ENCODE measurements at places on chromosomes 7 and 10.
A peak's percentile ranks its signal among the peaks of the same experiment; 100 is the strongest.

DNA sequence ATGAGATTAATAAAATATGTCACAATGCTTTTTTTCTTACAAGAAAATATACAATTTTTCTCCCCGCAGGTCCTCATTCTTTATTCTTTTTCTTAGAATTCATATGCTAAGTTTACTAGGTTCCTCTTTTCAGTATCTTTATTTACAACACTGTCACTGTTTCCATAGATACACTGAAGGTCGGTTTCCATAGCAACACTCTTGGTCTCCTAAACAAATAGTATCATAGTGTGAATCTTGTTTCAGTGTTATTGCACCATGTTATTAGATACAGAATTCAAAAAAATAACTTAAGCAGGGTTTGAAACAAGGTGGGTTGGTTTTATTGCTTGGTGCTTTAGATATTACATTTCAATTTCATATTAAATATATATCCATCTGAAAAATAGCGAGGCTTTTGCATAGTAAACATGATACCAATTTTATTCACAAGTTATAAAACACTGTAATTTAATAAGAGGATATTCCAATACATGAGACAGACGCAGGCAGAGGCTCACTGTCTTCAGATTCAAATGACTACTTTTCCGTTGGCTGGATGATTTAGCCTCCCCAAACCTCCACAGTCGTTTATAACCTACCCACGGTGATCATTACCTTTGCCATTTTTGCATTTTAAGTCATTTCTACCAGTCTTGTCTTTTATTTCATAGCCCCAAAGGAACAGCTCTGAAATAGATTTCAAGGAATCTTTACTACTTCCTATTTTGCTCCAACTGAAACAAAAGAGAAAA is 88.9 kb upstream of the KLF6 start:
- DNase-seq: no peak

- no peak for DNase-seq
Measured at GRCh38 chr10:120507175-120507574, 50.1 kb downstream of the PLPP4 start.

DNA sequence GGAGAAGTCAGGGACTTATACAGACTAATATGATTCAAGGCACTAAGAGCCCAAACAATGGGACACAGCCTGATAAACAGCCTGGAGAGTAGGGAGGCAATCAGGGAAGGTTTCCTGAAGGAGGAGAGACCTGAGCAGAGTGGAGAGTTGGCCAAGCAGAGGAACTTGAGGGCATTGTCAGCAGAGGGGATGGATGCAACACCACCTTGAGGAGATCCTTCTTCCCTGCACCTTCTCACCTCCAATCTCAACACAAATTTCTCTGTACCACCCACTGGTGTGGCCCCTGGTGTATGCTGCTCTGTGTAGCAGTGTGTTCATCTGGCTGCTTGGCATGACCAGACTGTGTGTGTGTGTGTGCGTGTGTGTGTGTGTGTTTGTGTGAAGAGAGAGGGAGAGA is 146.2 kb downstream of the WDR11 start:
- no peak for DNase-seq

- no peak for DNase-seq
Measured at GRCh38 chr10:103058034-103058433, 135.0 kb downstream of the NT5C2 start.

GRCh38 chr10:72883861-72884260 is 9.7 kb upstream of the OIT3 start:
- DNase-seq: no peak

GRCh38 chr7:20798694-20799121 is 12.0 kb upstream of the SP8 start:
- no peak for DNase-seq

DNA sequence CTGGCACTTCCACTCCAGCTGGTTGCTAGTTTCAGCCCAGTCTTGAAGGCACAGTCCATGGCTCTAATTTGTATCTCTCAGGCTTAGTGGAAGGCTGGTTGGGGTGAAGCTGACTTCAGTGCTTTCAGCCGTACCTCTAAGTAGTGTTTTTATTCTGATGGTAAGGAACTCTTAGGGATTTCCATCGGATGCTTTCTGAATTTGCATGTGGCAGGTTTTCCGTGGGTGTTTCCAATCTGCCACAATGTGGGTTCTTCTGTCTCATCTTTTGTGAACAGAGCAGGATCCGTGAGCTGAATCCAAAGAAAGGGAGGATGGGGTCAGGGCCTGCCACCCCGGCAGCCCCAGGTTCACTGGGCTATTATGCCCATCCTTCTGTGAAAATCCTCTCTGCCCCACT is 607.9 kb upstream of the MKI67 start:
- DNase-seq: no peak

GRCh38 chr10:22697800-22698199 is 16.6 kb downstream of the PIP4K2A start:
- DNase-seq: no peak

DNA sequence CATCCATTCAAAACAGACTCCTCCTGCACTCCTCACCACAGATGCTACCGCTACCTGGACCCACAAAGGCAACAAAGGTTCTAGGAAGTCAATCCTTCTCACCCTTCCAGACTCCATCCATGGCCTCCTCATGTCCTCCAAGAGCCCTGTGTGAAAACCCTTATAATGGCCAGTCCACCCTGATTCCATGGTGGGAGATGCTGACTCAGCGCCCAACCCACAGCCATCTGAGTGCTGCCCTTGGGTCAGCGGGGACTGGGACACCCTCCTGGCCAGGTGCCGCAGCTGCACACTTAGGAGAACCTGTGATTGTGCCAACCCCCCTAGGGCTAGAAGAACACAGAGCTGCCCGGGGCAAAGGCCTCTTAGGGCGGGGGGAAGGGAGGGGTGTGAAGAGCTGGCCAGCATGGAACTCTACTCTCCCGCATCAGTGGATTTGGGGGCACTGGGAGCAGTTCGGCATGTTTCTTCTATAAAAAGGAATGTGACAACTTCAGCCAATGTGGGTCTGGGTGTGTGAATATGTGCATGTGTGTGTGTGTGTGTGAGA is 25.4 kb downstream of the TMEM273 start:
- DNase-seq: no peak

- DNase-seq: no peak
Measured at GRCh38 chr10:44818041-44818649, 93.0 kb upstream of the TMEM72 start.

DNA sequence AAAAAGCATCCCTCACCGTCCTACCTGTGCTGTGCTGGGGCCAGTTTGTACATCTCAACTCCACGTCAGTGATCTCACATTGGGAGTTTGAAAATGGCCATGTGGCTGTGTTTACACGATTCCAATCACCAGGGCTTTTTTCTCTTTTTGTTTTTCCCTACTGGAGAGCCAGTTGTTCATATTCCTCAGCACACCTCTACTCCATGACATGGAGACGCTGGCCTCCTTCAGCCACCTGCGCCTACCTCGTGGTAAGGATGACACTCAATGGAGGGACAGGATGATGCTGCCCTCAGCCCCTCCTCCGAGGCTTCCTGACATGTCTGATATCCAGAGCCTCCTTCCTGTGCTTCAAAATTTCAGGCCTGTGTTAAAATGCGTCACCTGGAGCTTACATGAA is 10.3 kb downstream of the CLRN3 start:
- no peak for DNase-seq

GRCh38 chr10:119478811-119479341 is 63.6 kb downstream of the RGS10 start:
- no peak for DNase-seq

- no peak for DNase-seq
Measured at GRCh38 chr10:77936697-77937567, 10.4 kb upstream of the DLG5 start.

DNA sequence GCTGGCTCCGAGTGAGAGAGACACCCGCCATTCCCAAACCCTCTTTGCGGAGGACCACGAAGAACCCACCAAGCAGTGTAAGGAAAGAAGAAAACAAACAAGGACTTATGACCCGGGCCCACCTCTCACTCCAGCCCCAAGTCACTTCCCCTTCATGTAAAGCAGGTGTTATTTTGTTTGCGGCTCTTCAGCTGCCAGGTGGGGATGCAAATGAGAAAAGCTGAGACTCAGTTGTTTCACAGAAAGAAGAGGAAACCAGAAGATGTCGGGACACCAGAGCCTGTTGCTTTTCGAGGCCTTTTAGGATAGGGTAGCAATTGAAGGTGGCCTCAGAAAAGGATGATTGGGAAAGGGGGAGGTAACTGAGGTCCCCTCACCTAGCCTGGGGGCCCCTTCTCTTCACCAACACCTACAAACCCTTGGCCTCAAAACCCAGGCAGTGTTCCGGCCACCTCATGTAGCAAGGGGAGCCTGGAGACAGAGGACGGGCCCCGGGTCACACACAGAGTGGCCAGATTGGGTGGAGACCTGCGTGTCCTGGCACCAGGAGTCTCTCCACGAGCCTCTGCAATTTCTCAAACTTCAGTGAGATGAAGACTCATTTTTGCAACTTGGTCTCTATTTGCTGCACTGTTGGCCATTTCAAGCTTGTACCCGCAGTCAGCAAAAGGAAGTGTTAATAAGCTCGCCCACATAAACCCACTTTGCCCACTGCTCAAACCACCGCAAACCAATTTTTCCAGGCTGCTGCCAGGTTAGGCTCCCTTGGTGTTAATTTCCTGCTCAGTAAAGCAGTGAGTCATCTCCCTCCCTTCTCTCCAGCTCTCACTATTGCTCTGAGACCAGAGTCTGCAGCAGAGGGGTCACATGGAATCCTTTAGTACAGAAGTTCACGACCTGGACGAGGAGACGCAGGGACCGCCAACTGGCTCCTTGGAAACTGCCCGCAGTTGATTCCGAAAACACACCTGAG is 45.5 kb downstream of the AOC1 start:
- no peak for DNase-seq

DNA sequence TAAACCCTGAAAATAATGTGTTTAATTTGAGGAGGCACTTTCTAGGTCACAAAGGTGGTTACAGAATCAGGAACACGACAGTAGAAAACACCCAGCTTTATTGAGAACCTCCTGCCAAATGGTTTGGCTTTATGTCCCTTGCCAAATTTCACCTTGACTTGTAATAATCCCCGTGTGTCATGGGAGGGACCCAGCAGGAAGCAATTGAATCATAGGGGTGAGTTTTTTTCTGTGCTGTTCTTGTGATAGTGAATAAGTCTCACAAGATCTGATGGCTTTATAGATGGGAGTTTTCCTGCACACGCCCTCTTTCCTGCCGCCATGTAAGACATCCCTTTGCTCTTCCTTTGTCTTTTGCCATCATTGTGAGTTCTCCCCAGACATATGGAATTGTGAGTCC is 193.8 kb upstream of the KLF6 start:
- DNase-seq: no peak

- peak; percentile 9 for DNase-seq
Measured at GRCh38 chr10:84706875-84707274, 378.5 kb downstream of the CCSER2 start.

DNA sequence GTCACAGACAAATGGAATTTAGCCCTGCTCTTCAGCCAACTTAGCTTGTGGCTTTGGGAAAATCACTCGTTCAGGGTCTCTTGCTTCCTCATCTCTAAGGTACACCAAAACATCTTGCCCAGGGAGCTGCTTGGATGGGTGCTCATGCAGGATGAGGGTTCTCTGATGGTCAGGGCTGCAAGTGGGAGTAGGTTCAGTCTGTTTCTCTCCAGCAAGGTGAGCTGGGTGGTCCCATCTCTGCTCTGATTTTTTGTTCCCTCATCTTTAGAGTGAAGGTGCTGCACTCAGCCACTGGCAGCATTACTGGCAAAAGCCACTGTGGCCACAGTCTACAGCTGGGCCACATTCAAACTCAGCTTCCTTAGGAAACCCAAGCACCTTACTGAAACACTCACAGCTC is 149.9 kb upstream of the GPR26 start:
- no peak for DNase-seq

- no peak for DNase-seq
Measured at GRCh38 chr7:73730485-73730884, 8.1 kb downstream of the ABHD11 start.

- no peak for DNase-seq
Measured at GRCh38 chr7:68147614-68148238, 1151.1 kb downstream of the TYW1 start.

DNA sequence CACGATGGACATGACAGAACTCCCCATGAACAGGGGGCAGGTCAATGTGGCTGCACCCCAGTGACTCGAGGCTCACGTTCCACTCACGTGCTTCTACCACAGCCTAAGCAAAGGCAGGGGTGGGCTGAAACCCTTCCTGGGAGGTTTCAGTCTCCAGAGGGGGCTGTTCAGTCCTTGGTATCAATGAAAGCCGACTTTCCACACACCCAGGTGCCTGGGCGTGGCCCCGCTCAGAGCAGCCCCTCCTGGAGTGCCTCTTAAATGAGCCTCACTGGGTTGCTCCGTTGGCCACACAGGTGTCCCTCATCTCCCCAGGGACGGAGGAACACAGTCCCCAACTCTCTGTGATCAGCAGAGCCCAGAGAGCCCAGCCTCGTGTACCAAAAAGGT is 90.5 kb upstream of the PDGFA start:
- DNase-seq: no peak

GRCh38 chr10:96532523-96532922 is 18.8 kb upstream of the TLL2 start:
- no peak for DNase-seq

DNA sequence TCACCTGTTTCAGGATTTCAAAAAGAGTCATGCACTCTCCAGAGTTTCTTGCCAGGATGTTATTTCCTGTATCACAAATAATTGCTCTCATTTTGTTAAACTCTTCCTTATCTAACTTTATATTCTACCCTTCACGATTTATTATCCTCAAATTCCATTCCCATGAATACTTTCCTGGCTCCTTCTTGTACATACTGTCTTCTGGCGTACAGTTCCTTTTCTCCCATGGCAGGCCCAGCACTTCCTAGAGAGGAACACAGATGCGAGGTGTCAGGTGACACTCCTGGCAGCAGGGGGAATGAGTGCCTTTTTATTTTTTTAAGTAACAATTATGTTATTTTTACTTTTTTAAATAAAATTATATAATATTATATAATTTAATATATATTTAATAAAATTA is 411.9 kb downstream of the TFEC start:
- peak; percentile 17 for DNase-seq

DNA sequence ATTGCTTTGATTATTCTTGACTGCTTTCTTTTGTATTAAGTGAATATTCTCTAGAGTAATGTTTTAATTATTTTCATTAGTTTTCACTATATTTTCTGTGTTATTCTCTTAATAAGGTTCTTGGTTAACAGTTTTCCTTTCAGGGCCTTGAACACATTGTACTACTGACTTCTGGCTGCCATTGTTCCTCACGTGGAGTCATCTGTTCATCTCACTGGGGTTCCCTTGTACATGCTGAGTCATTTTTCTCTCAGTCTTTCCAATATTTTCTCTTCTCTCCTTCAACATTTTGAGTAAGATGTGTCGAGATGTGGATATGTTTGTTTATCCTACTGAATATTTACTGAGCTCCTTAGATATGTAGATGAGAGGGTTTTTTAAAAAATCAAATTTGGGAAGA is 400.7 kb downstream of the TCERG1L start:
- no peak for DNase-seq
